Stimulated activated CD8-positive, alpha-beta memory T cell treated with anti-CD3 and anti-CD28 coated beads, Interleukin-4, amount 100 ng/mL, for 24 hours (primary cell): ENCODE measurements at places on chromosomes 7 and 10.

DNA sequence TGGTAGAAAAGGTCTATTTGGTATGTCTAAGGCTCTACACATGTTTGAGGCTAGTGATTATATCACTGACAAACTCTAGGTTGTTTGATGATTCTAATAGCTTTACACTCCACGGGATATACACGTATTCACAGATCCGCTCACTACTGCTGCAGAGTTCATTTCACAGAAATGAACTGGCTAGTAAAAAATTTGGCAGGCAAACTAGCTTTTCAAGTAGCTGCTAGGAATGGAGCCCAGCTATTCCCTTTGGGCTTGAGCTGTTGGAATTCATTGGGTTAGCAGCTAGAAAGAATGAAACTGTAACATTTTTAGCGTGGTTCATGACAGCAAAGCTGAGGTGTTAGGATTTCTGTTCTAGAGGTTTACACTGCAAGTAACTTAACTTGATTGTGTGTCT lies 37.6 kb downstream of the R3HCC1L start:
- DNase-seq = no peak

DNA sequence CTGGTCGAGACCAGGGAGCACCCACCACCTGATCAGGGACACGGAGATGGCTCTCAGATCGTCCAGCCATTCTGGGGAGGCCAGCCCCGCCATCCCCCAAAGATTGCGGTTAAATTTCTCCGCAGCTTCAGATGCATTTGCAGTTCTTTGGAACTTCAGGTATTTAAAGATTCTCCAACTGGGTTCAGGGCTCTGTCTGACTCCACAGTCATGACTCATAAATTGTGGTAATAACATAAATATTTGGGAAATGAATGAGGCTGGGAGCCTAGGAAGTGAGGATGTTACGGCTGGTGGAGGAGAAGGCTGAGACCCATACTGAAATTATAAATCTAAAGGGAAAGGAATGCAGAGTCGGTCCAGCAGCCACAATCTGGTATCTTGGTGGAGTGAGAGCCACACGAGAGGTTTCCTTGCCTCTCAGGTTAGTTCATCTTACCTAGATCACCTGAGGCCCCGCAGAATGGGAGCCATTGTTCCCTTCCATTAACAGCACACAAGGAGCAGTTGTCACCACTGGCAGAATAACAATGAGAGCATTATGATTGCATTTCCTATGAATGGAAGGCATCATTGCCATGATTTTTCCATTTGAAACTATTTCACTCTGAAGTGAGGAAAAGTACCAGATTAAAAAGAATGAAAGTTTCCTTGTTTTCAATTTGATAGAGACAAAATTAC lies 26.7 kb upstream of the DNAJB6 start:
- no peak for DNase-seq

- DNase-seq = no peak
Measured at GRCh38 chr10:35523670-35524225, 81.4 kb upstream of the GJD4 start.

- no peak for DNase-seq
Measured at GRCh38 chr7:29363636-29364425, 169.3 kb downstream of the CHN2 start.

DNA sequence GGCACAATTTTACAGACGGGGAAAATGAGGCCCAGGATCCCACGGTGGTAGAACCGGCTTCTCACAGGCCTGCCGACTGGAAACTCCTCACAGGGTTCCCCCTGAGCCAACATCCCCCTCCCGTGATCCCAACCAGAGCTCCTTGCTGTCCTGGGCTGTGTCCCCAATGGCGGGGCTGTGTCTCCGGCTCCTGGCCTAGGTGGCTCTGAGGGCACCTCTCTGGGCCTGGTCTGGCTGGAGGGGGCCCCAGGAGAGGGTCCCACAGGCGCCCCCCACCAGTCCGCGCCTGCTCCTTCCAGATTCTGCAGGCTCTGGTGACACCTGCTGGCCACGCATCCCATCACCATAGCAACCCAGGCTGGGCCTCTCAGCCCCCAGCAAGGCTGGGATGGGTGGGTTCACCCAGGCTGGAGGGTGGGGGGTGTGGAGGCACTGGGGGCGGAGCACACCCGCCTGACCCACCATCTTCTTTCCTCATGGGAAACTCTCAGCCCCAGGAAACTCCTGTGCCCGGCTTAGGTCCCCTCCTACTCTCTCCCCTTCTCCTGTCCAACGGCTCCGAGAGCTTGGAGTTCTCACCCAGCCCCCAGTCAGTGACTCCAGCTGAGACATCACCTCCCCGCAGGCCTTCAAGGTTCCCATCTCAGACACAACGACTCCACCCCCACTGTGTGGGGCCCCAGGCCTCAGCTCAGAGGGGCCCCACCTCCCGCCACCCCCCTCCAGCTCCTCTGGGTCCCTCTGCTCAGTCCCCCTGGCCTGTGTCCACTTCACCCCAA lies 27.1 kb upstream of the TNRC18 start:
- DNase-seq = no peak

GRCh38 chr7:158754746-158755444 lies 50.3 kb upstream of the NCAPG2 start:
- DNase-seq = no peak

GRCh38 chr7:24343614-24344013 lies 59.6 kb downstream of the NPY start:
- no peak for DNase-seq

DNA sequence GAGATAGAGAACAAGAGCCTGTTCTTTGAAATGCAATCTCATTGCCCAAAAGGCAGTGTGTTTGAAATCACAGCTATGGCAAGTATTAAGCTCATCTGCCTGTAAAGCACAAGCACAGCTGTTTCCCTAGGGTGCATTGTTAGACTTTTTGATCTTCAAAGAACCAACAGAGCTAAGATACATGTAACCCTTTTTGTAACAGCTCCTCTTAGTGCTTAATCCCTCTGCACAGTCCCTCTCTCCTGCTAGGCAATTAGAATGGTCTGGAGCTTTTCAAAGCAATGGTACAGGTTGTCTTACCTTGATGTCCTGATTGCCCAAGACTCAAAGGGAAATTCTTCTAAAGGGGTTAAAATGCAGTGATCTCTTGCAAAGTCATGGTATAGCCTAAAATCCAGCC lies 249.6 kb upstream of the CHRM2 start:
- DNase-seq = no peak

- no peak for DNase-seq
Measured at GRCh38 chr10:118397391-118397790, 55.3 kb upstream of the FAM204A start.
